Activated CD4-positive, alpha-beta T cell treated with anti-CD3 and anti-CD28 coated beads, Interleukin-10, Interleukin-2, amounts not matched to agents 100 ng/mL and 50 ng/mL, durations not matched to agents 16 hours and 8 hours (primary cell): ENCODE measurements at places on chromosomes 4 and X.

- DNase-seq: no peak
Observed at GRCh38 chr4:186728631-186729271, 5.1 kb upstream of the FAT1 start.

DNA sequence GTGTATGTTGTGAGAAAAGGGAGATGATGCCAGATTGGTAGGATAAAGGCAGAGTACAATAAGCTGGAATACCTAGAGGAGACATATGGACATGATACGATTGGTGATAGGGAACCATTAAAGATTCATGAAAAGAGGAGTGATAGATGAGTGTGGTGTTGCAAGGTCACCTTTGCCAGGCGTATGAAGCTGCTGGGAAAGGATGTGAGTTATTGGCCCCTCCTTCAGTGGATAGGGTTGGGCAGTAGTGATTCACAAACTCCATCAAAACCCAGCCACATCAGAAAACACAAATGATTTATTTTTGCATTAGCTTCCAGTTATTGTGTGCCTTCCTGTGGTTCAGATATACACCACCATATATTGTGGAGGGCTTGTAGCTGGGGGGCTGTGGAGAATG, 34.3 kb downstream of the TMEM164 start:
- DNase-seq: no peak

- peak; percentile 57 for DNase-seq
Observed at GRCh38 chrX:71111921-71112431, 599 bp upstream of the IL2RG start.

DNA sequence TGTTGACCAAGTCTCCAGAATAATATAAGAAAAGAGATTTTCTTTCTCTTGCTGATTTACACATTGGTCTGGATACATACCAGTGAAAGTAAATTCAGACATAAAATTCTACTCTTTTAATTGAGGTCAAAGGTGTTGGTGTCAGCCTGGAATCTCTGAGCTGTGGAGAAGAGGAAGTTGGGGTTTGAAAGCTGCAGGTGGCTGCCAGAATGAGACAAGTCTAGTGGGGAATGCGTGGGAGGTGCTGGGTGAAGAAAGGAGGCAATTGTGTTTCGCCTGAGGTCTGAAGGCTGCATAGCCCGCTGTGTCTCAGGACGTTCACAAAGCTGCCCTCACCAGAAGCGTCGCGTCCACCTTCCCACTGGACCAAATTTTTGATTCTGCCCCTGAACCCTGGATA, 31.2 kb downstream of the PHEX start:
- DNase-seq: peak; percentile 52

DNA sequence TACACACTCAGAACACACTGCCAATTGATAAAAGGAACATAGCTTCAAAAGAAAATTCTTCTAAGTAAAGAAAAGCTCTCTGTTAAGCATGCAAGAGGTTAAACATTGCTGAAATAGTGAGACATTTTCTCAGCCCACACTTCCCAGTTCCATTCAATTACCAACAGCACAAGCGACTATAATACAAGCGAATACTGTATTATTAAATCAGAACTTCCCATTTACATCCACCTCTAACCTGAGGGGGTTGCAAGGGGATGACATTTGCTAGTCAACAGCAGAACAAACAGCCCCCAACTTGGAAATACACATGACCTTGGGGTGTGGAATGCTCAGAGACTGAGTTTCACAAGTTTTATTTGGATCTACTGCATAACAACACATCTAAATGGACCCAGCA, 1.1 kb downstream of the FSTL5 start:
- DNase-seq: no peak

DNA sequence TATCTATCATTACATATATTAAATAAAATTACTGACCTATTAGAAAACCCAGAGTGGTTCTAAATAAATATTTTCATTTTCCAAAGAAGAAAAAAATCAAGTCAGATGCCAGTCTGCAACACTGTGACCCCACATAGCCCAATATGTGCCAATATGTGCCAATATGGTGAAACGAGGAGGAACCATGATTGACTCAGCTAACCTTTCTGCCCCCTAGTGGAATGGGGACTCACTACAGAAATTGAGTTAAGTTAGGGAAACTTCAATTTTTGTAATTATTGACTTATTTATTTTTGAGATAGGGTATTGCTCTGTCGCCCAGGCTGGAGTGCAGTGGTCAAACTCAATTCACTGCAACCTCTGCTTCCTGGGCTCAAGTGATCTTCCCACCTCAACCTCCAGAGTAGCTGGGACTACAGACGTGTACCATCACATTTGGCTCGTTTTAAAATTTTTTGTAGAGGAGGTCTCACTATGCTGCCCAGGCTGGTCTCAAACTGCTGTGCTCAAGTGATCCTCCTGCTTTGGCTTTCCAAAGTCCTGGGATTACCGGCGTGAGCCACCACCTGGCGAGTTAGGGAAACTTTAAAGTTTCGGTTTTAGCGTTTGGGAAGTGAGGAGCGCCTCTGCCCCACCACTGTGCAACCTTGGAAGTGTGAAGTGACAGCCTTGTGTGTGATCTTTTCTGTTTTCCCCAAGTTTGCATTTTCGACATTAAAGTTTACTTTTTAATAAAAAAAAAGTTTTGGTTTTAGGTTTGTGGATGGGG, 116.8 kb upstream of the SHISA3 start:
- DNase-seq: peak; percentile 53

GRCh38 chr4:186948361-186949242, 224.9 kb upstream of the FAT1 start:
- DNase-seq: no peak

- no peak for DNase-seq
Observed at GRCh38 chr4:152780267-152780778, 569 bp downstream of the ARFIP1 start.

DNA sequence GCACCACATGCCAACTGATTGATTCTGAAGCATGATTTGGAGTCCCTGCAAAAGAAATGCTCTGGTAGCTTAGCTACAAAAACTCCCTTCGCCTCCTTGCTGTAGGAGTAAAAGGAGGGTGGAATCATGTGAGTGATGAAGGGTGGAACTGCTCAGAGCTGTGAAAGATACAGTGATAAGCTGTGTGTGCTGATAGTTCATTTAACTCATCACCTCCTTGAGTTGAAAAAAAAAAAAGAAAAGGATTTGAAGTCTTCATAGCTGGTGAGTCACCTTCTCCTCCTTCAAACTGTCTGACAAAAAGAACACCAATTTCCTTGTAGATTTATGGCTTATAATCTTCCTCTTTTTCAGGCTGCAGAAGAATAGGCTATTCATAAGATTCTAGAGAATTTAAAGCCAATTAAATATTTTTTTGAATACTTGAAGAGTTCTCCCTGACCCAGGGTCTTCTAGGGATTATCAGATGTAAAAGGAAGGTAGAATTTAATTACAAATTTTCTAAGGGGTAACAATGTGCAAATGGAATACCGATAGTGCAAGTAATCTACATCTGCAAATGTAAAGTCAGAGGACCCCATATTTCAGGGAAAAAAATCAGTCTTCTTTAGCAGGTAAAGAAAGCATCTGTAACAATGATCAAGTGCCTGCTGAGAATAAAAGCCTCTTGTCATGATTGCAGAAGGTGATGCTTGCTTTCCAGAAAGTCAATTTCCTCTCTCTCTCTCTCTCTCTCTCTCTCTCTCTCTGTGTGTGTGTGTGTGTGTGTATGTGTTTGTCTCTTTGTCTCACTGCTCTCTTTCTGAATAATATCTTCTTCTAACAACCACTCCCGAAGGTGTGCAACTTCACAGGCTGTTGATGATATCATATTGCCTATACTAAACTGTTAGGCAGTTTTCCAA, 208.8 kb upstream of the VEGFC start:
- DNase-seq: no peak

GRCh38 chrX:106811131-106811910, 8.8 kb downstream of the TBC1D8B start:
- DNase-seq: no peak

DNA sequence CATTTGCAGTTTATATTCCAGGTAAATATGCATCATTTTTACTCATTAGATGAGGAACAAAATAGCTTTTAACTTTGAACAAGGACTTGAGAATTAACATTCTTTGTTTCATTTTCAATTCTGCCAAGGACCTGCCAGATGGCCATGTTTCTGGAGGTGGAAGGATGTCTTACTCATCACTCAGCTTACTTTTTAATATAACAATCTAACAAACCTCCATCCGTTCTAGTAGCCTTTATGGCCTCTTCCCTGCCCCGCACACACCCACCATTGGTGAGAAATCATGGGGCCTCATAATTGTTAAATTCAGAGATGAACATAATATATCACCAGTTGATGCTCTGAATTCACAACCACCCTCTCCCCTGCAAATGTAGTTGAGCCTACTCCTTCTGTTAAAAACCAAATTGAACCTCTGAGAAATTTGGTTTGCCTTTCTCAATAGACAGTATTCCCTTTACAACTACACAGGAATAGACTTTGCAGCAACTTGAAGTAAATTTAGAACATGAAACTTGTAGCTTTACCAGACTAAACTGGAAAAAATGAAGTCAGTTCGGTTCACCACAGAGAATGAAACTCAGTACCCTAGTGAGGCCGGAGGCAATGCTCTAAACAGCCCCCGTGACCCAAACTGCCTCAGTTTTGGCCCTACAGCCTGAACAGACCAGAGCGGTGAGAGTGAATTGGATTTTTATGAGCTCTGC, 50.1 kb upstream of the ACSL4 start:
- peak; percentile 35 for DNase-seq

GRCh38 chr4:99841129-99841528, 24.5 kb downstream of the DAPP1 start:
- DNase-seq: no peak

DNA sequence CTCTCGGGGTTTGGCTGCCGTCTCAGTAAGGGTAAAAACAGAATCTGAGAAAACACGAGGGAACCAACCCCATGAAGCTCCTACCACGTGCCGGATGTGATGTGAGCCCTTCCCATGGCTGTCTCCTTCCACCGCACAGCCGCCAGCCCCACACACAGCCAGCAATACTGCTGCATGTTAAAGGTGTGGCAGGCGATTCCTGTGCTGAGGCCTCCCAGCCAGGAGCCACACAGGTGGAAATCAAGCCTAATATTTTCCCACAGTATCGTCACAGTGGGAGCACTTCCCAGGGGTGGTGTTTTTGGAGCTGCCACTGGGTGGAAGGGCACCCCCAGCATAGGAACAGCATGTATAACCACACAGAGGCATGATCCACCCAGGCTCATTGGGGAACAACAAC, 77.5 kb downstream of the SLC2A9 start:
- DNase-seq: no peak

DNA sequence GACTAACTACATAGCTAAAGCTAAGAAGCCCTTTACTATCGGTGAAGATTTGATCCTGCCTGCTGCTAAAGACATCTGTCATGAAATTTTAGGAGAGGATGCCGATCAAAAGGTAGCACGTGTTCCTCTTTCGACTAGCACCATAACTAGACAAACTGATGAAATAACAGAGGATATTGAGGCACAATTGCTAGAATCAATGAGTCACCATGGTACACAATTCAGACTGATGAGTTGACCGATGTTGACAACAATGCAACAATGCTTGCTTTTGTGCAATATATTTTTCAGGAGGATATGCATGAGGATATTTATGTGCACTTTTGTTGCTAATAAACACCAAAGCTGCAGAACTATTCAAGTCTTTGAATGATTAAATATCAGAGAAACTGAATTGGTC, 24.3 kb downstream of the TBCK start:
- DNase-seq: no peak

- no peak for DNase-seq
Observed at GRCh38 chr4:167117273-167117672, 117.0 kb downstream of the SPOCK3 start.

GRCh38 chr4:119118397-119118796, 17.2 kb upstream of the MYOZ2 start:
- no peak for DNase-seq

DNA sequence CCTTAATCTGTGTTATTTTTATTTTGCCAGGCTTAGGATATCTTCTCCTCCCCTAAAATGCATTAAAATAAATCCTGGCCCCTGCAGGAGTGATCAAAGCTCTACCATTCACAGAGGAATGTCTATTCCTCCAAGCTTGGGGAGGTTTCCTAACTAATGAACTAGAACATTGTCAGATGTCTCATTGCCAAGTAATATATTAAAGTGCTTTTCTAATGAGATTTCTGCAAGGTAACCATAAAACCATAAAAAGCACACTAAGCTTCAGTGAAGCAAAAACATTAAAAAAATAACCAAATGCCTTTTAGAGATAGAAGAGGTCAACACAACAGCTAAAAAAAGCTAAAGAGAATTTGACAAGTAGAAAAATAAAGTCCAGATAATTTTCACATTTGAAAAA, 34.8 kb downstream of the IGFBP7 start:
- DNase-seq: no peak

DNA sequence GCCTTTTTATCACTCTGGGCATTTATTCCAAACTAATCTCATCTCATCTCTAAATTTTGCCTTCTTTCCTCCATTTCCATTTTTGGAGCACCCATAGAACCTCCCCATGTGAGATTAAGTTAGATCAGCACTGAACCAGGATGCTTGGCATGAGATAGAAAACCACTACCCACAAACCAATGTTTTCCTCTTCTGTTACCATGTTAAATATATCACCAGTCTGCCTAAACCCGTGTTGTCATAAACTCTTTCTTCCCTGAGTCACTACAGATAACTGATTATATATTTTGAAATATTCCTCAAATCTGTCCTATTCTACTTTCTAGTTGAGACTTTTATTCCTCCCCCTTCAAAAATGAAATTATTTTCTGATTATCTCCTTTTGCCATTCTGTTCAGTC, 37.6 kb downstream of the GABRB1 start:
- DNase-seq: no peak

GRCh38 chrX:108298165-108298602, 140.0 kb downstream of the COL4A6 start:
- no peak for DNase-seq

DNA sequence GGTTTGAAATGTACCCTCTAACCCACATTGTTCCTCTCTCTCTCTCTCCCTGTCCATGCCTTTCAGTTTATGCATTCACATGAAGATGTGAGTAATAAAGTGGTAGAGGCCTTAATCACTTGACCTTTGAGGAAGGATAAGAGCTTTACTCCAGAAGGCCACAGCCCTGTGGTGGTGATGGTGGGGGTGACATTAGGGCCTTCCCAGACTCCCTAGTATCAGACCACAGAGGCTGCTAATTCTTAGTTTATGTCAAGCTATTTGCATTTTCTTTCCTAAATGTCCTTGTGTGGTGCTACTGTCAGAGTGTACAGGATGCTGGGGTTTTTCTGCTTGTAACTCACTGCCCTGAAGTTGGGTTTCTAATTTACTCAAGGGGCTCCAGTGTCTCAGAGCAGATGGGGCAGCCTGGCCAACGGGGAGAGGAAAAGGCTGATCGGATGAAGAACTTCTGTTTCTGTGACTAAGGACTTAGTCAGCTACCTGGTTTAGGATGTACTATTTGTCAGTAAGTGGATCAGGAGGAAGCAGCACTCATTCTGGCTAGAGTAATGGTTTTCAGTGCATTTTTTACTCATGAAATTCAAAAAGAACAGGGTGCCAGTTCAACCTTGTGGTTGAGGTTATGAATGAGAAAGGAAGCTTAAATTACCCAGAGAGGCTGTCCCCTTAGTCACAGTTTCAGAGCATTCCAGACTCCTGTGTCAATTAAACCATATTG, 509.6 kb upstream of the DIPK2B start:
- DNase-seq: peak; percentile 95

DNA sequence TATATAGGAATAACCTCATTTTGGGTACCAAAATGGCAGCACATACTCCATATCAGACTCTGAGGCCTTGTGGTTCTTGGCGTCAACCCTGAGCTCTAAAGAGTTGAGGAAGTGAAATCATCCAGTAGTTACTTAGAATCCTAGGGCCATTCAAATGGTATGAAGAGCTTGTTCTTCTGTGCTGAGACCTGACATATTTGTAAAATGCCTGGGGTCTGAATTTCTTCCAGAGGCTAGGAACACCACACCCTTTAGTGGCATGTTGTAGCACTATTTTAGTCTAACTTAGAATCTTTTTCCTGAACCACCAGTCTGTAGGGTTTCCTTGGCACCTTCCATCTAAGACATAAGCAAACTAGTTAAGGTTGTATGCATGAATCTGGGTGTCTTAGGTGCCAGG, 18.1 kb upstream of the GDPD2 start:
- DNase-seq: no peak
